ENCODE measurements at places on chromosomes 6 and 20.
A peak's percentile ranks its signal among the peaks of the same experiment; 100 is the strongest.

DNA sequence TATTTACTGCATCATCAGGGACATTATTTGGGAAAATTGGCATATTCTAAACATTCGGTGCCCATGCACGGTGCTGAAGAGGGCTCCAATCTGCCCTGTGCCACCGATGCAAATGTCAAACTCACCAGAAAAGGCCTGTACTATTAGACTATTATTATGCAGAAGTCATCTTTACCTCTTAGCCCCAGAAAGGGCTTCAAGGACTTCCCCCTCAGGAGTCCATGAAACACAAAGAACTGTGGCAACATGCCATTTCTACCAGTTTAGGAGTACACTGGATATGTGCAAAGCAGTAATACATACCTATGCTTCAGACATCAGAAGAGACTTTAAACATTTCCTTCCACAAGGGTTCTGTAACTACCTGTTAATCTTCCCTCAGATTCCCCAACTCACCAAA, 8.6 kb downstream of the DIDO1 start:
- DNase-seq, result no peak

- no peak for DNase-seq
Observed at GRCh38 chr6:154649721-154650120, 83.5 kb upstream of the SCAF8 start.

GRCh38 chr20:33789858-33790182, 21.3 kb upstream of the CHMP4B start:
- no peak for DNase-seq

DNA sequence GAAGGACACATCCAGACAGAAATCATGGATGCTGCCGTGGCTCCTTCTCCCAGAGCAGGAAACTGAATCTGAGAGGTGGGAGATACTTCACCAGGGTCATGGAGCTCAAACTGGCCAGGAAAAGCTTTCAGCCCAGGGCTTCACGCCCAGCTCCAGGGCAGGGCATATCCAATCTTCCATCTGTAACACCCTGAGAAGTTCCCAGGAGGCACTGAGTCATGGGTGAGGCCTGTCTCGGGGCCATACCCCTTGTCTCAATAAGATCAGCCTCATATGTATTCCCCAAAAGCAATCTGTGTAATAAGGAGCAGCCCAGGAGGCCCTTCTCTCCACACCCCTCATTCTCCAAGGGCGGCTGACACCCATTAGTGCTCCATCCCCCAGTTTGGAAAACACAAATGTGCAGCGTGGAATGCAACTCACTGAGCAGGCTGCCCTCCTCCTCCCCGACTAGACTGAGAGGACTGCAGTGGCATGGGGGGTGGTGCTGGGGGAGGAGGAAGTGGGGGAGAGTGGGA, 439.3 kb upstream of the SULF2 start:
- DNase-seq, result no peak

- peak; percentile 83 for DNase-seq
Observed at GRCh38 chr6:42136508-42137193, 5.8 kb downstream of the C6orf132 start.

- DNase-seq, result no peak
Observed at GRCh38 chr6:21871831-21872230, 278.3 kb downstream of the SOX4 start.

GRCh38 chr20:63892402-63892801, 2.5 kb upstream of the DNAJC5 start:
- no peak for DNase-seq

- DNase-seq, result peak; percentile 57
Observed at GRCh38 chr6:26550250-26550993, 12.3 kb downstream of the HMGN4 start.

Data from AG08396 (cell line).